IMR-90 (cell line): ENCODE measurements at places on chromosomes 16 and 17.

DNA sequence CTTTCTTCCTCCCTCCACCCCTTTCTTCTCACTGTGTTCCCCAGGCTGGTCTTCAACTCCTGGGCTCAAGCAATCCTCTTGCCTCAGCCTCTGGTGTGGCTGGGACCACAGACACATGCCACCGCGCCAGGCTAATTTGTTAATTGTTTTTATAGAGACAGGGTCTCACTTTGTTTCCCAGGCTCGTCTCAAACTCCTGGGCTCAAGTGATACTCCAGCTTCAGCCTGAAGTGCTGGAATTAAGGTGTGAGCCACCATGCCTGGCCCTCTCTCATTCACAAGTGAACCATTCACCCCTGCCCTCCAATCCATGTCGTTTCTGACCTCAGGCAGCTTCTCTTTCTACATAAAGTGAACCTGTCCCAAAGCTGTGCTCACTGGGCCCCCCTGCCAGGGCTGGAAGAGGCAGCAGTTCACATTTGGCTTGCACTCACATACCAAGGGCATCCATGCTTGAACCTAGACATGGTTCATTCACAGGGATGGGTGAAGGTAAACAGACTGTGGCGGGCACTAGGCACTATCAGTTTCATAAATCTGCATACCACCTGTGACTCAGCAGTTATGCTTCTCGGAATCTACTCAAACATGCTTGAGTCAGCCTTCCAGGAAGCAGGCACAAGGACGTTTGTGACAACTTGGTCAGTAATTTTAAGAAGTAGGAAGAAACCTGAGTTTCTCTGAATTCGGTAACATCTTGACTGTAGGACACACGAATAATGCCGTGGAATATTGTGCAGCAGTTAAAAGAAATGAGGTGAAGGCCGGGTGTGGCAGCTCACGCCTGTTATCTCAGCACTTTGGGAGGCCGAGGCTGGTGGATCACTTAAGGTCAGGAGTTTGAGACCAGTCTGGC is 6.0 kb upstream of the RNF213 start:
- DNase-seq: peak; percentile 91

DNA sequence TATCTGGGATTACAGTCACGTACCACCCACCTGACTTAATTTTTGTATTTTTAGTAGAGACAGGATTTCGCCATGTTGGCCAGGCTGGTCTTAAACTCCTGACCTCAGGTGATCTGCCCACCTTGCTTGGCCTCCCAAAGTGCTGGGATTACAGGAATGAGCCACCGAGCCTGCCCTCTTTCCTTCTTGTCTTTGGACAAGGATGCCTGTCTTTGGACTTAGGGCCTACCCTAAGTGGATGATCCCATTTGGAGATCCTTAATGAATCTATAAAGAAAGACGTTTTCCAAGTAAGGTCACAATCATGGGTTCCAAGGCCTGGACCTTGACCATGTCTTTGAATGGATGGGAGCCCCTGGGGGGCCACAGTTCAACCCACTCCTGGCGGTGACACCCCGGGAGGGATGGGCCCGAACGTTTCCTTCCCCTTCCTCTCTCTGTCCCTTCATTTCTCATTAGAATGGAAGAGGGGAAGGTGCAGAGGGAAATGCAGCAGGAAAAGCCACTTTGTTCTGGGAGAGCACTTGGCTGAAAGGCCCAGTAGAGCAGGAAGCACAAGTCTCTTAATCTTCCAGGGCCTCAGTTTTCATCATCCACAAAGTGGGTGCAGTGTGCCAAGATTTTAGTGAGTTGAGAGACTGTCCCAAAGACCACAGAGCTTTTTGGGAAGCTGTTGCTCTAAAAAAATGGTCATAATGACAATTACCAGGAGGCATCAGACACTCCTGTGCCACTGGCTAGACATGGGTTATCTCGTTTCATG is 353.3 kb downstream of the SEC14L1 start:
- no peak for DNase-seq

DNA sequence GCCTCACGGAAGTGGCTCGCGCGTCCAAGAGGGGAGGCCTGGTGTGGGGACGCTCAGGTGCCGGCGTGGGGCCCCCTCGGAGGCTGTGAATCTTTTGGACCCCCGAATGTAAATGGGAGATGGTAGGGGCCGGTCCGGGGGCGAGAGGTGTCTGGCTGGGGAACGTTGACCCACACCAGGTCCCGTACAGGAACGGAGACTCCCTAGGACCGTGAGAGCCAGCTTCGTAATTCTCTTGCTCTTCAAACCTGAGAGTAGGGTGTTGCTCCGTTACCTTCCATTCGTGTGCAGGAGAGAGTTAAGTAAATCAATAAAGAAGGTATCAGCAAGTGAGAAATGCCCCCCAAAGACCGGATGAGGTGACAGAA is 481 bp downstream of the LYRM1 start:
- no peak for DNase-seq

DNA sequence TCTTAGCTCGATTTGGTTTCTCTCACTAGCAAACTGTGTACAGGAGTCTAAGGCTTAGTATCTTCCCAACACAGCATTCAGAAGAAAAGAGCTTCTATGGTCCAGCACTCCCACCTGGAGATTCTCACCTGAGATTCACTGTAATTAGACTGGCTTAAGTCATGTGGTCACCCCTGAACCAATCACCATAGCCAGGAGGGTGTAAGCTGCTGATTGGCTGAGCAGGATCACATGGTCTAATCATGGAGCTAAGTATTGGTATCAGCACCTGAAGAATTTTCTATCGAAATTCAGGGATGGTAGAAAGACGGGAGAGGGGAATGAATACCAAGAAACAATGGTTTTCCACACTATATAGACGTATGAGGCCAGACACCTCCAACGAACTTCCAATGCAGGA is 359.8 kb upstream of the ERCC4 start:
- no peak for DNase-seq

DNA sequence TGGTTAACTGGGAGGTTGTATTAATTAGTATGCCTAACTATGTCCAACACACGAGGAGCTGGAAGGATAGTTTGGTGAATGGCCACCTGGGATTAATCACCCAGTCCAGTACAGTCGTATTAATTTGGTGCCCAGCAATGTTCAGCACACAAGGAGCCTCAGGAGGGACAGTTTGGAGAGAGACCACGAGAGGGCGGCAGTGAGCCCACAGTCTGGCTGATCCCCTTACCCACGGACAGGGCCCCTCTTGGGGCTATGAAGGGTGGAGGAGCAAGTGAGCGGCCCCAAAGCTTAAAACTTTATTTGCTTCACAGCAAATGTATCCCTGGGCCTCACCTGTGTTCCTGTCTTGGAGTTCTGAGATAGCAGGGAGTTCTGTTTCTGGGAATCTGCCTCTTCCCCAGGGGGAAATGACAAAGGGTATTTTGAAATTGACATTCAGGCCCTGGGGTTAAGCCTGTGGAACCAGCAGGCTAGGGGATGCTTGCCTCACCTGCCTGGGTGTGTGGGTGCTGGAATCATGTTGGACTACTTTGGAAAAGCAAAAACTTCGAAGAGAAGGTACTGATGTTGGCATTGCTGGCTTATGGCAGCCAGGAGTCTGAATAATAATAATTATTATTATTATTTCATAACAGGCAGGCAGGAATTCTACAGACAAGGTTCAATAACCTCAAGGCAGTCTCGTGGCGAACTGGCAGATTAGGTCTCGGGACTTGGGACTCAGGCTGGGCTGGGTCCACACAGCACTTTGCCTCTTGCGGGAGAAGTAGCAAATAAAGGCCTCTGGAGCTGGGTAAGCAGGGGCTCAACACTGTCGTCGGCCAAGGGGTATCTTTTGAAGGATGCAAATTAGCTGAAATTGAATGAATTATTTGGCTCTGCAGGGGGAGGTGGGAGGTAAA is 227.6 kb upstream of the ASIC2 start:
- DNase-seq: peak; percentile 1

GRCh38 chr17:77314601-77315000 is 173.8 kb downstream of the SEC14L1 start:
- DNase-seq: no peak

GRCh38 chr16:70432723-70433457 is 6.0 kb downstream of the ST3GAL2 start:
- DNase-seq: no peak

DNA sequence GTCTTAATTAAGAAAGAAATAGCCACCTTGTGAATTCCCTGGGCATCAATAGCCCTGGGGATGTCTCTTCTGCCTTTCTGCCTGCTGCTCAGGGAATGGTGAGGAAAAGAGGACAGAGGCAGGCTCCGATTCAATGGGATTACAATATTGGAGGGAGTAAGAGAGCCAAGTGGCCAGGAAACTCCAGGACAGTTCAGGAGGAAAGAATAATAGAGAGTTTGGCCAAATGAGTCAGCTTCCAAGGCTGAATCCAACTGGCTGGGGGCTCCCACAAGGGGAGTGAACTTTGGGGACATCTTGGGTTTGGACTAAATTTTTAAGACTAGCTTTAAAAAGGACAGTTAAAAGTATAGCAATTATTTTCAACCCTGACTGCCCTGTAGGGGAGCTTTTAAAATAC is 235.8 kb upstream of the ASIC2 start:
- DNase-seq: no peak

DNA sequence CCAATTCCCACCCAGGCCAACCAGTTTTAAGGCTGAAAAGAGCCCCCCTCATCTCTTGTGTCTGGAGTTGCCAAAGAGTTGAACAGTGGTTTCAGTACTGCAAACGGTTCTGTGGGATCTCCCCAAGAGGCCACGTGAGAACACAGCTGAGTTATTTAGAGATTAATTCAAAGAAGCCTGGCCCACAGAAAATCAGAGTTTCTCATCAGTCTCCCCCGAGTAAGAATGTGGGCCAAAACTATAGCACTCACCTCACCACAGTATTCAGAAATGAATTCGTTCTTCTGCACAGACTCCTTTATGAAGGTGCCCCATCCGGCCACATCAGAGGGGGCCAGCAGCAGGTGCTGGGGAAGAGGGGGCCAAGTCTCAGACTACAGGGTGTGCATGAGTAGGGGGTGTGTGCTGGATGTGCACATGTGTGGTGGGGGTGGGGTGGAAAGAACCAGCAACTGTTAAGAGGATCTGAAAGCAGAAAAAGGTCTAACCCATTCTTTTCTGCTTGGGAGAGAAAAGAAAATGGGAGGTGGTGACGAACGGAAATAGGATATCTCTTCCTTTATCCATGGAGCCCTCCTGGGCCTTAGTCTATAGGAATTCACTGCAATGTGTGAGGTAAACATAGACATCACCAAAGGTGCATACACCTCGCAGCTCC is 22.6 kb downstream of the CNTNAP1 start:
- no peak for DNase-seq

GRCh38 chr16:67934306-67935100 is 2.1 kb downstream of the PSMB10 start:
- no peak for DNase-seq

DNA sequence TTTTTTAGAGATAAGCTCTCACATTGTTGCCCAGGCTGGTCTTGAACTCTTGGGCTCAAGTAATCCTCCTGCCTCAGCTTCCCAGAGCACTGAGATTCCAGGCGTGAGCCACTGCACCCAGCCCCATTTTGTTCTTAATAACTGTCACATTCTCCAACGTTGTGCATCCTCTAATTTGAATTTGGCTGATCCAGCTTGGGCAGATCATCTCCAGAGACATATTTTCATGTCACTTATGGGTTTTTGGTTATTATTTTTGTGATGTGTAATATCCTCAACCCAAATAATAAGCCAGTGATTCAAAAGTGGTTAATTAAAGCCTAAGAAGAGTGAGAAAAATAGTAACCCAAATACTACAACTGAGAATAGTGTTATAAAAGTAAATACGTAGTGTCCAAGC is 16.2 kb upstream of the COL1A1 start:
- no peak for DNase-seq

- DNase-seq: no peak
These were observed 9.1 kb downstream of the NAGPA start for GRCh38 chr16:5024632-5025031.

DNA sequence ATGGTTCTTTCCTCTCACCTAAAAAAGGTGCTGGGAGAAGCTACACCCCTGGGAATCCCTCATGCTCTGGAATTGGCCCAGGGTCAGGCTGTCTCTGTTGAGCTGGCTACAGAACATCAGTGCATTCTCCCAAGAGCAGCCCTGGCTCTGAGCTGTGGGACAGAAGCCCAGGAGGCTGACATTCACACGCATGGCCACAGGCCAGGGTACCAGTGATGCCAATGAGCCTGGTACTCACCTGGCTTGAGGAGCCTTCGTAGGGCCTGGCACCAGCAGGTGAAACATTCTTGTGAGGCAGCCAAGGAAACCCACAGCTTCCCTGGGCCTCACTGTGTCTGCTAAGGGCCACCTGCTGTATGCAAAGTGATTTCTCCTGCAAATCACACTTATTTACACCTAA is 121.7 kb upstream of the CCL2 start:
- no peak for DNase-seq

DNA sequence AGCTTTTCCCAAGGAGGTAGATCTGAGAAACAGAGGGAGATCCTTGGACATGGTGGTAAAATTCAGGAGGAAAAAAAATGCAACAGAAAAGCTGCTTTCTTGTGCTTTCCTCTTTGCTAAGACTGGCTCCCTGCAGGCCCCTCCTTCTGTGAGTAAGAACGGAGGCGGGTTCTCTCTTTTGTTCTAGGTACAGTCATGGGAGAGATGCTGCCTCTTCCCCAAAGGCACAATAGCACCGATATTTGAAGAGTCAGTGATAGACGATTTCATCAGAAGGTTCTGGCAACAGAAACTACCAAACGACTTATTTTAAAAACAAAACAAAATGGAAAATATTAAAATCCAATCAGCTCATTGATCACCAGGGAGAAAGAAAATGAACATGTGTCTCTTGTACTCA is 32.6 kb upstream of the KIFC3 start:
- DNase-seq: peak; percentile 34

DNA sequence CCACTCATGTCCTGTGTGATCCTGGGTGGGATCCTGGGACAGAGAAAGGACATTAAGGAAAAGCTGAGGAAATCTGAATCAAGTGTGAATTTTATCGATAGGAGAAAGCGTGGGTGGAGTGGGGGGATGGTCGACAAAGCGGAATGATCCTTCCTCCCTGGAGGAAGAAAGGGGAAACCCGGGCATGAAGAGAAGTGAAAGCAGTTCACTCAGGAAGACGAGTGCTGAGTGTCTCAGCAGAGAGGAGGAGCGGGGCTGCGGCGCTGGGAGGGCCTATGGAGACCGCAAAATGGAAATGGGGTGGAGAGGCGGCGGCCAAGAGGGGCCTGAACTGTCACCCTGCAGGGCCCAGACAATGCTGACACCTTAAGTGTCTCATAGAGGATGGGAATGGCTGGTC is 8.7 kb downstream of the ZDHHC7 start:
- DNase-seq: no peak

- DNase-seq: no peak
These were observed 15.9 kb downstream of the CASKIN2 start for GRCh38 chr17:75499313-75500022.

DNA sequence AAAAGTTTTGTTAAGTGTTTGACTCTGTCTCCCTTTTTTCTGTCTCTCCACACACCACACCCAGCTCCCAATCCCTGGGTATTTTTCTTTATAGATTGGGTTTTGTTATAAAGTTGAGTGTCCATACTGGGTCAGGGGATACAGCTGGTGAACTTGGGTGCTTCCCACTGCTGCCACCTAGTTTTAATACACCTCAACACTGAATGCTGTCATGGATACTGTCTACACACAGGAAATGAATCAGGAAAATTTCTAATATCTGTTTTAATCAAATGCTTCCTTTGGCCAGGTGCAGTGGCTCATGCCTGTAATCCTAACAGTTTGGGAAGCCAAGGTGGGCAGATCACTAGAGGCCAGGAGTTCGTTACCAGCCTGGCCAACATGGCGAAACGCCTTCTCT is 5.3 kb upstream of the TAOK1 start:
- no peak for DNase-seq
